Right ventricle myocardium inferior (tissue), 1 donor: ENCODE measurements at places on chromosomes 1 and 21. TPM values are rescaled to one million over a fixed set of nuclear protein-coding genes. Genes with fewer than 3 reads are reported as not detected.

NID1 gene
- total RNA-seq: 65.8 TPM

ZNF124 gene
- 7.9 TPM for total RNA-seq

GRCh38 chr1:166971252-166971651 is 4.1 kb downstream of the ILDR2 start:
- no peak for DNase-seq

- no peak for DNase-seq
Measured at GRCh38 chr1:3857791-3858129, 484 bp downstream of the DFFB start.

DNA sequence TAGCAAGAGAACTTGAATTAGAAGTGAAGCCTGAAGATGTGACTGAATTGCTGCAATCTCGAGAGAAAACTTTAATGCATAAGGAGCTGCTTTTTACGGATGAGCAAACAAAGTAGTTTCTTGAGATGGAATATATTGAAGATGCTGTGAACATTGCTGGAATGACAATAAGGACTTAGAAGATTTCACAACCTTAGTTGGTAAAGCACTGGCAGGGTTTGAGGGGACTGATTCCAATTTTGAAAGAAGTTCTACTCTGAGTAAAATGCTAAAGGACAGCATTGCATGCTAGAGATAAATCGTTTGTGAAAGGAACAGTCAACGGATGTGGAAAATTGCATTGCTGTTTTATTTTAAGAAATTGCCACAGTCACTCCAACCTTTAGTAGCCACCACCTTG is 69.5 kb downstream of the GDAP2 start:
- no peak for DNase-seq
